ENCODE measurements at places on chromosomes 3 and 15.

GRCh38 chr3:124552224-124552623 is 178.0 kb upstream of the UMPS start:
- no peak for DNase-seq

DNA sequence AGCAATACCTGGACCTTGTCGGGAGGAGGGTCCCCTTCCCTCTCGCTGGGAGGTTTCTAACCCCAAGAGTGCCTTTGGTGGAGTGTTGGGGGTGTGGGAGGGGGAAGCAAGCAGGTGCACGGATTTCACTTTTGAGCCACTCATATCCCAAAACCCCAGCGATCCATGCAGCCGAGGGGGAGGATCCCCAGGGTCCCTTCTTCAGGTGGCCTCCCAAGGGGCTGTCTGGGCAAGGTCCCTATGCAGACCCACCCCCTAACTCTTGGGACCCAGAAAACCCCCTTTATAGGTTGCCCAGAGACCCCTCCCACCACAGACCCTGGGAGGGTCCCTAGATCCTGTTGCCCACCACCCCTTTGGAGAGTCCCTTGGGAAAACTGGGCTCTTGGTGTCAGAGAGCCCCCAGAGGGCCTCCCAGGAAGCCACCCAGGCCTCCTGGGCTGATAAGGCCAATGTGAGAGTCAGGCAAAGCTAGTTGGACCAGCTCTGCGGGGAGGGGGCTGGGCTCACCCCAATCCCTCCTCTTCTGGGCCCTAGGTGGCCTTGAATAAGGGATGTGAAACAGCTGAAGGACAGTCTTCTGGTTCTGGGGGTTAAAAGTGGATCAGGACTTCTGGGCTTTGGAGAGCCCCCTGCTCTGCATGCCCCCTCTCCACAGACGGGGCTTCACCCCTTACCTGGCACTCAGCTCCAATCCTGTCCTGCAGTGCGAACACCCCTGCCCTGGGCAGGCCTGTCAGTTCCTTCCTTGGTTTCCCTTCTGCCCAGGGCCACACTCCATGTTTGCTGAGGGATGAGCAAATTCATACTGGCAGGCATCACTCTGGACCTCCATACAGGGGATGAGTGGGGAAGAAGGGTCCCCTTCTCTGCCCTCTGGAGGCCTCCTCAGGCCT is 932 bp upstream of the PLCD1 start:
- no peak for DNase-seq

DNA sequence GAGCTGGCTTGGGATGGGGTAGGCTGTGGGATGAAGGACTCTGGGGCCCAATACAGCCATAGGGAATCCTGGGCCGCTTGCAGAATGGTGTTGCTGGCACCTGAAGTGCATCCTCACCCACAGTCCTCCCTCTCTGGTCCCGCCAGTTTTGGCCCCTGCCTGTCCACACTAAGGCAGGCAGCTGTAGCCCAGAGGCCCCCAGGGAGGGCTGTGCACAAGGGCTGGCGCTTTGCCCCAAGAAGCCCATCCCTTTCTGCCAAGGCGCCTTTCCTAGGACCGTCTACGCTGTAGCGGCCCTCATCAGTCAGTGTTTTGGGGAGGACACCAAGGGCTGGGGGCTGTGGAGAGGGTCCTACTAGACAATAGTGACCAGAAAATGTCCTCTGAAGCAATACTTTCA is 116.2 kb upstream of the ABHD17C start:
- no peak for DNase-seq

DNA sequence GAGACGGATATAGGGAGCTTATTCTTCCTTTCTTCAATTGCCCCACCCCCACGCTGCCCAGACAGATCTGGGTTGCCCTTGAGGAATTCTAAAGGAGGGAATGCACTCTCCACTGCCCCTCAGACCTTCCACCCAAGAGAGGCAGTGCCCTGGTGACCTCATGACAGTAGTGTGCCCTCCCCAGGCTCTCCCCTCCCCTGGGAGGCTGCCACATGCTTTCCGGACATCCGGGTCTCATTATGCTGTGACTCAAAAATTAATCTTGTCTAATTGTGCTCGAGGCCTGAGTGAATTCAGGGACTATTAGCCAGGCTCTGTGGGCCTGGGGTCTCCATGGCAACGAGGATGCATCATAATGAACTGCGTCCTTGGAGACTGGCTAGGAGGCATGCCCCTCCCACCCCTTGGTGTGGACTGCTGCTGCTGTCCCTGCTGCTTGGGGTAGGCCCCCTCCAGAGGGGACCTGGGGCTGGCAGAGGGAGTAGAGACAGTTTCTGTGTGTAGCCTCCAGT is 20.8 kb downstream of the CORO2B start:
- DNase-seq: no peak

DNA sequence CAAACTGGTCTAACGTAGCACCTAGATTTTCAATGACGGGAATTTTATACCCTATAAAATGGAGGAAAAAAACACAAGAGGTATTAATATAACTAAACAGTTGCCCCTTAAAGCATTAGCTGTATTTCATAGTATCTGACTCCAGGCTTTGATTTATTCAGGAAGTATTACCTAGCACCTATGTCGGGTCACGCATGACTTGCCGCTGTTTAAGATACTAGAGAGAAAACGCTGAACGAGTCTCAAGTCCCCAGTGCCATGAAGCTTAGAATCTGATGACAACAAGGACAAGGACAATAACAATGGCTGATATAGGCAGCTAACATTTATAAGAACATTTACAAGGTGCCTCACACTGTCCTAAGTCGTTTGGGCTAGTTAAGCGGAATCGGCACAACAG is 1.9 kb downstream of the SNRPA1 start:
- no peak for DNase-seq

DNA sequence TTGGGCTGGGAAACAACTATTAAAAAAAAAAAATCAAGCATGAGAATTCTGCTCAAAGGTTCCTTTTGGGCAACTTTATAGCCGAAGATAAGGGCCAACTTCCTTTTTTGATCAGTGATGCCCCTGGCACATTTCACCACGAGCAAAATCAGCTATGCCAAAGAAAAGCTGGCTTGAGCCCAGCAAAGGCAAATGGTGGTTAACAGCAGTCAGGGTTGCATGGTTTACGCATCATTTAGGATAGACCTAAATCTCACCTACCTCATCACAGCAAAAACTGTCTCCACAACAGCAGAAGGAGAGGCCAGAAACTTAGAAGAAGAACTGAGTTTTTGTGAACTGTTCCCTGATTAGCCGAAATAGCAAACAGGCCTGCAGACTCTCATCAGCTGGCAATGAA is 220.1 kb upstream of the CDIN1 start:
- no peak for DNase-seq

DNA sequence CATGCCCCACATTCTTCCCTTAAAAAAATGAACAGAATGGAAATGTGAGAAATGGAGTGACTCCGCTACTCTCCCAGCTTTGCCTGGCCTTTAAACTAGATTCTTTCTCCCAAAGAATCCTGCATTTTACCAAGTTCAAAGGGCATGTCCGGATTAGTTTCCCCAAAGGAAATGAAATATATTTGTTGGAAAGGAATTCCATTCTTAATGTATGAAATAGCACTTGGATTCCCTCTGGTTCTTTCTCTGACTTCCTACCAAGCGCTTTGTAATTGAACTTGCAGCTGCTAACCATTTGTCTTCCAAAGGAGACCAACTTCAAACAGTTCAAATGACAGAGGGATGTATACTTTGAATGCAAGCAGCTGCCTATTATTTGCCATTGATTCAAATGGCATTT is 18.9 kb downstream of the MAP2K1 start:
- no peak for DNase-seq

DNA sequence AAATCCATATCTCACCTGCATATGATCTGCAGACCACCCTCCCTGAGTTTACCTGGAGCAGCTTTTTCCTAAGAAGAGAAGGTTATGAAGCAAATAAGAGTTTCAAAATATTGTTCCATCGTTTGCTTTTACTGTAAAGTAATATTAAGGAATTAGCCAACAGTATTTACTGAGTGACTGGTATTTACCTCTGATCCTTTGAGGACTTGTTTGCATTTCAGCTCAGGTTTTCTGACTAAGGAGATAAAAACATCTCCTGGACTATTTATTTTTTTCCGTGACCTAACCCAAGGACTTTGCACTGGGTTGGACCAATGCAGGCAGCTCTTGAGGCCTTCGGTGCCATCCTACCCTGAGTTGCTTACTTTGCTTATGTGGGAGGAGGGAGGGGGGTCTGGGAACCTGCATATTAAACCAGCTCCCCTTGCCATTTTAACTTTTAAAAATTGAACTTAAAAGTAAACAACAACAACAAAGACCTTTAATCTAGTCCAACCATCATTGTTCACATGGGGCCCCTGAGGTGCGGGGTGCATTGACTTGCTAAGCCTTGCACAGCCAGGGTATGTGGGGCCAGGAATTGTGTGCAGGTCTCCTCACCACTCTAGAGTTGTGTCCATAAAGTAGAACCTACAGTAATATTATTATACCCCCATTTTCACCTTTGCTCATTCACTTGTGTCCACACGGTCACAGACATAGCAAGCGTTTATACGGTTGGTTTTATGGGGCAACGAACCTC is 39.3 kb downstream of the TRAK1 start:
- DNase-seq: no peak

- DNase-seq: no peak
Observed at GRCh38 chr3:143218166-143218835, 98.7 kb downstream of the CHST2 start.

DNA sequence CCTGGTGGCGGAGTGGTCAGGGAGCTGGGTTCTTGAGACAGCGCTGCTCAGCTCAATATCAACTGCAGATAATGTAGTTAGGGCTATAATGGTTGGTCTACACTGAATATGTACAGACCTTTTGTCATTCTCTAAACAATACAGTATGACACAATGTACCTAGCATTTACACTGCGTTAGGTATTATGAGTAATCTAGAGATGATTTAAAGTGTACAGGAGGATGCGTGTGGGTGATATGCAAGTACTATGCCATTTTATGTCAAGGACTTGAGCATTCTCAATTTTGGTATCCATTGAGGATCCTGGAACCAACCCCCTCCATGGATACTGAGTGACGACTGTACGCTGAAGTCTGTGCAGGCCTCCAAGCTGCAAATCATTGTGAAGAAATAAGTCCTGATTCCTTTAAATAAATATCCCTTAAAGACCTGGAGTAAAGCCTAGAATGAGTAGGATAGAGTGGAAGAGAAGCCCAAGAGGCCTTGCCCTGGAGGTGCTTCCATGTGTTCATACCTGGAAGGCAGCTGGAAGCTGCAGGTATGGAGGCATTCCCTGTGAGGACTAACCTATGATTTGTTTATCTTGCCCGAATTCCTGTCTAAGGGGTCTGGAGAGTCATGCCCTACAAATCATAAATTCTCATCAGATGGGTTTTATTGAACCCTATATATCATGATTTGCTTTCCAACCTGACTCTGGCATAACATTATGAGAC is 15.7 kb upstream of the RTP1 start:
- DNase-seq: no peak

DNA sequence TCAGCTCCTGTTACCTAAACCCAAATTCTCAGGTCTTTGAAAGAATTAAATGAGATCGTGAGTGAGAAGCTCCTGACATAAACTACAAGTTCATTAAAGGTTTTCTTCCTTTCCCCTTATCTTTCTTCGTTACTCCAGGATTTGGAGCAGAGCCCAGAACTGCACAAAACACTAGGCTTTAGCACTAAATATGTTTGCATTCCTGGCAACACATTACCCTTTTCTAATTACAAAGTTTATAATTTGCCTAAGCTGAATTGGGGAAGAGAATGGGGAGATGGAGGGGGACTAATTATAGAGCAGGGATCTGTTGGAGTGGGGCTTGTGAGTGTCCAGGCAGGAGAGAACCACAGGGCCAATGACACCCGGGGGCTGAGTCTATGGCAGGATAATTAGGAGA is 109.7 kb downstream of the SV2B start:
- no peak for DNase-seq
